ENCODE measurements at places on chromosomes 3 and 15.

DNA sequence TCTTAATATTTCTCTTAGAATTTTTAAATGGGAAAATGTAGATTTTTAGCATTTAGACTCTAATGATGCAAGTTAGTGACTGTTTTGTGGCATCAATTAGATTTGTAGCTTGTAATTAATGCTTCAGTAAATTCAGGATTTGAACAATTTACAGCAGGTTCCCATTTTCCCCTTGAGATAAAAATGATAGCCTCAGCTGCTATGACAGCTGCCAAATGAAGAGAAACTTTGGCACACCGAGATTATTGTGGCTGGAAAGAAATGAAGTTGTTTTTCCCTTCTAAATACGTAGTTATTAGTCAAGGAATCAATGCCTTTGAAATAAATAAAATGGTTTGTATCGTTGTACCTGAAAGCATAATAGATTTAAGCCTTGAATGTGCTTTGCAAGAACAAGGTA lies 206.4 kb upstream of the P2RY1 start:
- no peak for DNase-seq

DNA sequence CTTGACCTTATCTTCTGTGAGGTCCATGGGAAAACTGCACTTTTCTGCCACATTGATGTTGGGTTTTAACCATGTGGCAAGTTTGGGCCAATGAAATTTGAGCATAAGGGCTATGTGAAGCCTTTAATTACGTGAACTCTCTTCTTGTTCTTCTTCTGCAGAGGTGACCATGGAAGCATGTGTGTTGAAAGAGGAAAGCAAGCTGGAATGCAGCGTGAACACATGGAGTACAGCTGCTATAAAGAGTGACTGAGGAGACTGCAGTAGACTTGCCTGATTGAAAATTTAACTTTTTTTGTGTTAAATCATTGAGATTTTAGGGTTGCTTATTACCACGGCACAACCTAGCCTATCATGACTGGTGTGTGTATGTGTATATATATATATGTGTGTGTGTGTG lies 347.3 kb downstream of the ZIC1 start:
- DNase-seq: no peak

DNA sequence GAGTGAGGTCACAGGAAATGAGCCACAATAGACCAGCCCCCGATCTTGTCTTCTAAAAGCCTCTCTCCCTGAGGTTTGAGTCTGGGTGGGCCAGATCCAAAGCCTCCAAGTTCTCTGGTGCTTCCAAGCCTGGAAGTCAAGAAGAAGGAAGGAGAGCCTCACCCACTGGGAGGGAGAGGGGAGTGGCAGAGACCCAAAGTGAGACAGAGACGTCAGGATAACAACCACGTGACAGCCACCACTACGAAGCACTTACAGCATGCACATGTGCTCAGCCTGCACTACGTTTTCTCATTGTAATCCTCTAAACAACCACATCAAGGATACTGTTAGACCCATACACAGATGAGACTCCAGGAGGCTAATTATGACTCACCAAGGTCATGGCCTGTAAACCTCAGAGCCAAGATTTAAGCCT lies 197.3 kb upstream of the LINGO1 start:
- no peak for DNase-seq

GRCh38 chr15:49900006-49900902 lies 218.8 kb downstream of the ATP8B4 start:
- no peak for DNase-seq

- no peak for DNase-seq
Measured at GRCh38 chr3:151750181-151750580, 16.5 kb downstream of the AADACL2 start.

- no peak for DNase-seq
Measured at GRCh38 chr3:175659670-175660350, 800.7 kb downstream of the NAALADL2 start.

GRCh38 chr3:127949446-127950055 lies 34.5 kb downstream of the KBTBD12 start:
- DNase-seq: no peak

- no peak for DNase-seq
Measured at GRCh38 chr15:55685286-55685685, 57.7 kb downstream of the PRTG start.

GRCh38 chr3:72316501-72317279 lies 531.6 kb downstream of the SHQ1 start:
- DNase-seq: no peak

DNA sequence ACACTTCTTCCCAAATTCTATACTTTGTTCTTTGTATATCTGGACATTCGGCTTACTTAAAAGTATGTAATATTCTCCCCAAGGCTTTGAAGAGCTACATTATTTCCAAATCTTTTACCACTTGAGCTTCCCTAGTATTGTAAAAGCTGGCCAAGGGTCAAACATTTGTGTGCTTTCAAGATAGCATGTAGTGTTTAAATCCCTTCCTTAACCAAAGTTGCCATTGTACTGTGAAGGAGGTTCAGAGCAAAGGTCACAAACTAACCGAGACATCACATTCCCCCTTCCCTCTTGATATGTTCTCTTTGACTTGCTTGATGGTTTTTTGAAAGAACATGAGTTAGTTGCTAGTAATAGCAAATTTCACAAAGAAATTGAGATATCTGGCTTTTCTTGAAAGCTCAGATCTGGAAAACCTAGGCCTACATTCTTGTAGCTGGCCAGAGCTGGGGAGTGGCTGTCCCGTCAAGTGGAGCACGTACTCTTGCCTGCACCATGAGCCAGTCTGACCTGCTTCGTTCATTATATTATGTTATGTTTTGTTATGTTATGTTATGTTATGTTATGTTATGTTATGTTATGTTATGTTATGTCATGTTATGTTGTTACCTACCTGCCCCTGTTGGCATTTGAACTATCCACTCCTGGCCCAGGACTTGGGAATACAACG lies 60.2 kb downstream of the FILIP1L start:
- no peak for DNase-seq

DNA sequence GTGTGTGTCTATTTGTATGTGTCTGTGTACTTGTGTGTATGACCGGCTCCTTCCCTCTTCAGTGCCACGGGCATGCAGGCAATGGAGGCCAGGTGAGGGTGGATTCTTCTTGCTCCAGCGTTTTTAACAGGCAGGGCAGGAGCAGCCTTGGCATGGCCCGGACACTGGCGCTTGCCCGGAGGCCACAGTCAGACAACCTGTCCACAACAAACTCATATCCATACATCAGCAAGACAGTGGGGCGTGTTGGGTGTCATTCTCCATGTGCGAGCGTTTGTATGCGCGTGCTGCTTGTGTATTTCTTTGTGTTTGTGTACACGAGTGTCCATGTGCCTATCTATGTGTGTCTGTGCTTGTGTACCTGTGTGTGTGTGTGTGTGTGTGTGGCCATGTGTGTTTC lies 29.8 kb downstream of the PTH1R start:
- DNase-seq: no peak

DNA sequence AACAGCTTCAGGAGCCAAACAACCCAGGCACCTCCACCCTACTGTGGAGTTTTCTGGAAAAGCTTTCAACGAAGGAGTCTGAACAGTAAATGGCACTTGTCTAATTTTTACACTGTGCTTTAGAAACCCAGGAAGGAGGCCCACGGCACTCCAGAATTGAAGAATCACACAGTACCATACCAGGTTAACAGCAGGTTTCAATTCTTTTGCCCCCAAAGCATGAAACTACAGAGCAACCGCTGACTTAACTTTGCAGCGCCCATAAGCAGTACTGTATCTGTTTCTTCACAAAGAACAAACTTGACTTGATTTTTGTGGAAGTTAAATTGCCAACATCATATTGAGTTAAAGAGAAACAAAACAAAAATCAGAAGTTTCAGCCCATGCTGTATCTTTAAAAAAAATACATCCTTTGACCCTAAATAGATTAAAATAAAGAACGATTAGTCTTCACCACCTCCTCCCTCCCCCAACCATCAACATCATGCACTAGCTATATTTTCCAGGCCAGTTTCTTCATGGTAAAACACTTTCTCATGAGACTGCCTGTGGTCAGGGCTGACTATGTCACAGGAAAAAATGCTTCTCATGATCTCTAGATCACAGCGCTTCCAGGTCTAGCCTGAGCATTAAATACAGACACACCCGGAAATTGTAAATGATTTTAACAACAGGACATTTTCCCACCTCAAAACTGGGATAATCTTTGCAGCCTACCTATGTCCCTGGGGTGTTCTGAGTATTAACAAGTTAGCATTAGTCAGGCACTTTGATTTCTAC lies 456.3 kb downstream of the FOXP1 start:
- peak; percentile 29 for DNase-seq

DNA sequence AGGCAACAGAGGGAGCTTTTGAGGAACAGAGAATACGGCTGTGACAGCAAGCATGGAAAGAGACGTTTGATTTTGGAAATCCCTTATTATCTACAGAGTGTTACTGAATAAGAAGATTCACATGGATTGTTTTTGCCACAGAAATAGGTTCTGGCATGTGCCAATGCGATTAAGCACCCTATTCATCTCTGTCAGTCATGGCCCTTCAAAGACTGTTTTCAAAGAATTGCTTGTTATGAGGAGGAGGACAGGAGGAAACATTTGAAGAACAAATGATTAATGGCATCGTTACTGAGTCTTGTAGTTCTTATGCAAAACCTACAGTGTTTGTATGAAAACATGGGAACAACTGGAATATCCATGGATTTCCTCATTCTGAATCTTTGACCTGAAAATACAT lies 86.2 kb downstream of the EPHA6 start:
- no peak for DNase-seq

- DNase-seq: no peak
Measured at GRCh38 chr15:98522127-98522526, 126.2 kb upstream of the IGF1R start.

DNA sequence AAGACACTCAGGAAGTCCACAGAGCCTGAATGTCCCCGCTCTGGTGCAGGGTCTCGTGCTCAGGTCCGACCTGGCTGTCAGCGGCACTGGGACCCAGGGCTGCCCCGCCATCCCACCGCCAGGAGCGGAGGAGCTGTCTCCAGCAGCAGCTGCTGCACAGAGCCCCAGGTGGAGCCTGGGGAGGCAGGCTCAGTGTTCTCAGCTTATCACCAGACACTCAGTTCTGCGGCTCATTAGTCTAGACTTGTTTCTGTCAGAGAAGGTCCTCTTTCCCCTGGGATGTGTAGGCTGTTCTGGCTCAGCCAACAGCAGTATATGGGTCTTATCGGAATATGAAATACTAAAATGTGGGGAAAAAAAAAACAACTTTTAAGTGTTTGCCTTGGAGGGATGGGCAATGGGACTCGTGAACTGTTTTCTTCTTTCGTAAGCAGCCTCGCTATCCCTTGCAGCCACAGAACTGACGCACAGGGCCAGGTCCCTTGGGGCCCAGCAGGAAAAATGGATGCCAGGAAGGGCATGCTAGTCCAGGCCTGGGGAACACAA lies 75.9 kb downstream of the KLF13 start:
- no peak for DNase-seq

GRCh38 chr3:101484805-101485620 lies 28.0 kb downstream of the SENP7 start:
- DNase-seq: no peak

DNA sequence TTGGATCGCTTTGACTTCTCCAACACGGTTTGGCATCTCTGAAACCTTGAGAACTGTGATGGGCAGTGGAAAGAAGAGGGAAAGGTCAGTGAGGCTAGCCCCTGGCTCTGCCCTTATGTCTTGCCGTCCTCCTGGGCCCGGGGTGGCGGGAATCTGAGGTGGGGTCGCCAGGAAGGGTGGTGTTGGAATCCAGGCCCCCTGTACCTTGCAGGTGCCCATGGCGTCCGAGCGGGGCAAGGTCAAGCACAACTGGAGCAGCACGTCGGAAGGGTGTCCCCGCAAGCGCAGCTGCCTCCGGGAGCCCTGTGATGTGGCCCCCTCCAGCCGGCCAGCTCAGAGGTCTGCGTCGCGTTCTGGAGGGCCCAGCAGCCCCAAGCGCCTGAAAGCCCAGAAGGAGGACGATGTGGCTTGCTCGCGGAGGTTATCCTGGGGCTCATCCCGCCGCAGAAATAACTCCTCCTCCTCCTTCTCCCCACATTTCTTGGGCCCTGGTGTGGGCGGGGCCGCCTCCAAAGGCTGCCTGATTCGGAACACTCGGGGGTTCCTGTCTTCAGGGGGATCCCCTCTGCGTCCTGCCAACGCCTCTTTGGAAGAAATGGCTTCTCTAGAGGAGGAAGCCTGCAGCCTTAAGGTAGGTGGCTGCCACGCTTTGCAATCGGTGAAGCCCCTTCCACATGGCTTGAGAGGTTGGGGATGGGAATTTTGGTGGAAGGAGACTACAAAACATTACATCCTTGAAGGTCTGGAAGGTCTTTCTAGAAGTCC lies 907 bp downstream of the TATDN2 start:
- DNase-seq: peak; percentile 57

GRCh38 chr3:120982608-120983320 lies 74.8 kb downstream of the STXBP5L start:
- no peak for DNase-seq

GRCh38 chr3:180990505-180990904 lies 969 bp upstream of the DNAJC19 start:
- no peak for DNase-seq

DNA sequence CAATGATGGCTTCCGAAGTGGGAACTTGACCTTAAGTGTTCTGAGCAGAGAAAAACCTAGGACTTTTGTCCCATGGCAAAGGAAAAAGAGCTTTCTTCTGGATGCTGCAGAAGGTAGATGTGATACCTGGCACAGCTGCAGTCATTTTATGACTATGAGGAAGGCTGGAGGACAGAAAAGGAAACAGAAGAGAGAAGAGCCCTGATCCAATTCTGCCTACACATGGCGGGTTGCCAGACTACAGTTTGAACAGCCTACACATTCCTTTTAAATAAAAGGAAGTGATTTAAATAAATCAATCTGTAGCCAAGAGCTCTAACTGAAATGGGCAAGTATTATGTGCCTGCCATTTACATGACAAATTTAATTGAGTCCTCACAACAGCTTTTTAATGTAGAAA lies 43.6 kb upstream of the CHRNB4 start:
- no peak for DNase-seq

GRCh38 chr3:140470962-140471361 lies 206.9 kb upstream of the TRIM42 start:
- no peak for DNase-seq

DNA sequence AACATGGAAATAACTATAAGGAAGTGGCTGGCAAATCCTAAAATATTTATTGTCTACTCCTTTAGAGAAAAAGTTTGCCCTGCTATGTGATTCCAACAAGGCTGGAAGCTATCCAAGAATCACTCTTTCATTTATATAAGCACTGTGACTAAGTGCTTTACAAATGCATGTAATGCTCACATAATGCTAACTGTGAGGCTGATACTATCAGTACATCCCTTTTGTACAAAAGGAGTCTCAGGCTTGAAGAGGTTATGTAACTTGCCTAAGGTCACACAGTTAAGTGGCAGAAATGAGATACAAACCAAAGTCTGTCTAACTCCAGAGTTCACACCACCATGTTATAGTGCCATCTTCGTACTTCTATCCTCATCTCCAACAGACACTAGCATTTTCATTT lies 17.0 kb downstream of the TOPBP1 start:
- no peak for DNase-seq

- DNase-seq: no peak
Measured at GRCh38 chr15:73398861-73399260, 30.1 kb upstream of the HCN4 start.
